ENCODE measurements at places on chromosomes 7 and 10.

DNA sequence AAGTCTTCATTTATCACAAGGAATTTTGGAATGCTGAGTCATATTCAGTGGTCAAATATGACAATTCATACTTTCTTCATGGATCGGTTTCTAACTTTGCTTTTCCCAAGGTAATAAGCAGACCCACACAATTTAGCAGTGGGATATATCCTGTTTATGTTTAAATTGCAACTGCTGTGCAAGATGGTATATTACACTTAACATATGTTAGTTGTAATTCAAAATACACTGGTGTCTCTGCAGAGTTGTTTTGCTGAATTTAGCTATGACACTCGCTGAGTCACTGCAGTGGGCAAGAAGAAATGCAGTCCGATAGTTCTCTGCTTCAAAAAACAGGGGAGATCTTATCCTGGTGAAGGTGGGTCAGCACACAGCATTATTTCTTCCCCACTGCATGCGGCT is 194.8 kb upstream of the PTN start:
- DNase-seq = no peak

DNA sequence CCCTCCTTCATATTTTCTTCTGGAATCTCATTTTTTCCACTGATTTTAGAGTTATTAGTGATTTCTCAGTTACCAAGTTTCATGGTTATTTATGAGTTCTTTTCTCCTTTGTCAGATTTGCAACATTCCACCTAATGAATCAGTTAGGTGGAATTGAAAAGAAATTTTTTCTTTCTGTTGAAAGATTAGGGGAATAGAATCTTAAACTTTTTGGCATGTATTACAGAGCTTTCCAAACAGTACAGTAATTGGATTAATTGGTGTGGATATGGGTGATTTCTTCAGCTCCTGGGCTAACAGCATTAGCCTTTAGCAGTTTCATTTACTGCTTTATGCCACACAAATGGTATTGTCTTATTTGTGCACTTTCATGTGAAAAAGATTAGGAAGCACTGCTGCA is 17.0 kb downstream of the STAM start:
- no peak for DNase-seq

DNA sequence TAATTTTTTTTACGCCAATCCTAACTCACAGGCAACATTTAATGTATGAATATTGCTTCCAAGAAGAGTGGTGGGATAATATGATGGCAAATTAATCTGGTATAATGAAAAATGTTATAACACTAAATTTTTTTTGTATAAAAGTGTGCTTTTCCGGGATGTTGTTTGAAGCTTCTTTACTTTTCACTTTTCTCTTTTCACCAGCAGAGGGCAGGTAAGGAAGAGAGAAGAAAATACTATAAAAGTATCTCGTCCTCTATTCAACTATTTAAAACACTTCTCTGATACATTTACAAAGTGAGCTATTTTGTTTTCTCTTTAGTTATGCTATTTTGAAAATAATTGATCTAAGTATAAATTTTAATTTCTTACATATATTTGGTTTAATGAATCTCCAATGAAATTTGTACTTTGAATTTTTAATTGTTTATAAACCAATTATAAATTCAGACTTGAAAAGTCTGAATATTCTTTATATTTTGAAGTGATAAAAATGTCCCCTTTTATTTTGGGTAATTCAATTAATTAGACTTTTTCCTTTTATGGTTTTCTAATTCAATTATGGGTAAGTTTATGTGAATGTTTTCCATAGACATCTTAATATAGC is 20.7 kb upstream of the CFTR start:
- DNase-seq = no peak

DNA sequence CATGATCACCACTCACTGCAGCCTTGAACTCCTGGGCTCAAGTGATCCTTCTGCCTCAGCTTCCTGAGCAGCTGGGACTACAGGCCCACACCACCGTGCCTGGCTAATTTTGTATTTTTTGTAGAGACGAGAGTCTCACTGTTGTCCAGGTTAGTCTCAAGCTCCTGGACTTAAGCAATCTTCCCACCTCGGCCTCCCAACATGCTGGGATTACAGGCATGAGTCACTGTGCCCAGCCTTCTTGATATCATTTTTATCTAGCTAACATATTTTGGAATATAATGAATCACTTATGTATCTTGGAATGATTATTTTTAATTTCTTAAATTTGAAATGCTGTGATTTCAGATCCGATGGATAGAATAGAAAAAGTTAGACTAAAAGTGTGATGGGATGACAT is 18.4 kb downstream of the ARL4A start:
- DNase-seq = no peak

DNA sequence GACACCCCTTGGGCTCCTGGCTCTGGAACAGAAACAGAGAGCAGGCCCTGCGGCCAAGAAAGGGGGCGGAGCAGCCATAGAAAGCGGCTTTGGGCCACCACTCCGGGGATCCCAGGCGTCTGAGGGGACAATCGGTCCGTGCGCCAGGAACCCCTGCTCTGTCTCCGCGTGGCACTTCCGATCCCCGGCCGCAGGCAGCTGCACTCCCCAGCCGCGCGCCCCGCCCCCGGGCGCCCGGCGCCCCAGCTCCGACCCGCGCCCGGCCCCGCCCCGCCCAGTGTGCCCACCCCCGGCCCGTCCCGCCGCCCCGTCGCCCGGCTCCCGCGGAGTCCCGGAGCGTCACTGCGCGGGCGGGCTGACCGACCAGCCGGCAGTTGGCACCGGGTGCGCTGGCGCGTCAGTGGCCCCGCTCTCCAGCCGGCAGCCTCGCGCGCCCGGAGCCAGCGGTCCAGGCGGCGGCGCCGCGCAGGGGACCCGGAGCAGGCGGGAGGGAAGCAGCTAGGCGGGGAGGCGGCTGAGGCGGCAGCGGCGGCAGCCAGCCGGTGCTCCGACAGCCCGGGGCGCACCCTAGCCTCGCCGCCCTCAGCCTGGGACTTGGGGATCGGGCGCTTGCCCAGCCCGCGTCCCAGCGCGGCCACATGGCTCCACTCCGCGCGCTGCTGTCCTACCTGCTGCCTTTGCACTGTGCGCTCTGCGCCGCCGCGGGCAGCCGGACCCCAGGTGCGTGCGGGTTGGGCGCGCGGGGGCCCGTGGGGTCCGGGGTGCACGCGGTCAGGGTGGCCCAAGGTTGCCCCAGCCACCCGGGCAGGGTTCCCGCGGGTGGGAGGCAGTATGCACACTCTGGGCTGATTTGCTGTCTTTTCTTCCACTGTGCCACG is at the start of gene ADAMTS14:
Gene ADAMTS14, plus strand, starts transcription at position 342 of the 878 bp plus-strand sequence. Its CDS starts 297 bp downstream, at position 639.
- peak; percentile 54 for DNase-seq

- no peak for DNase-seq
Measured at GRCh38 chr10:7811000-7811399, 7.3 kb upstream of the TAF3 start.

DNA sequence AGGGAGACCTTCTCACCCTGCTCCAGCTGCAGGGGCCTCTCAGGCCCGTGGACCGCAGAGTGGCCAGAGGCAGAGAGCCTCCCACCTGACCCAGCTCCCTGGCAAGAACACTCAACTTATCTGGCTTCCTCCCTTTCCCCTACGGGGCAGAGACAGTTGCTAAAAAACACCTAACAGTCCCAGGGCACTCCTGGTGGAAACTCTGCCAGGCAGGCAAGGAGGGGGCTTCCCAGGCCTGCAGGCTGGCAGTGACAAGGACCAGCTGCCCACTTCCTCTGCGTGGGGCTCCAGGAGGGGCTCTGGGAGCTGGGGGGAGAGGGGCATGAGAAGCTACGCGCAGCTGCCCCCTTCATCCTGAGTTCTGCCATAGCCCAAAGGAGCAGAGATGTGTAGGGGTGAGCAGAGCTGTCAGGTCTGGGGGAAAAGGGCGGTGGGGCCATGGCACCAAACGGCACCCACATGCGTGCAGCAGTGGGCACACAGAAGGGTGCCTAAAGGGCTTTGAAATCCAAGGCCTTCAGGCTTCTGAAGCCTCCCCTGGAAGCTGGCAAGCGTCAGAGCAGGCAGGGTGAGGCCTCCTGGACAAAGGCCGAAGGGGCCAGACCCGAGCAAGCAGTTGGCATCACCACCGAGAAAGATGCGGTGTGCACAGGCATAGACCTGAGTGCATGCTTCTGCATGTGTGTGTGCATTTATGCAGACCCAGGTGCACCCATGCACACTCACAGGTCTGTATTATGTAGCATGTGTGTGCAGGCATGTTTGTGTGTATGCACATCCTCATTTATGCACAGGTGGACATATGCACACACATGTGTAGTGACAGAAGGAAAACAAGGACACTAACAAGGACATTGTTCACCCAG is 14.4 kb downstream of the SPOCK2 start:
- no peak for DNase-seq

DNA sequence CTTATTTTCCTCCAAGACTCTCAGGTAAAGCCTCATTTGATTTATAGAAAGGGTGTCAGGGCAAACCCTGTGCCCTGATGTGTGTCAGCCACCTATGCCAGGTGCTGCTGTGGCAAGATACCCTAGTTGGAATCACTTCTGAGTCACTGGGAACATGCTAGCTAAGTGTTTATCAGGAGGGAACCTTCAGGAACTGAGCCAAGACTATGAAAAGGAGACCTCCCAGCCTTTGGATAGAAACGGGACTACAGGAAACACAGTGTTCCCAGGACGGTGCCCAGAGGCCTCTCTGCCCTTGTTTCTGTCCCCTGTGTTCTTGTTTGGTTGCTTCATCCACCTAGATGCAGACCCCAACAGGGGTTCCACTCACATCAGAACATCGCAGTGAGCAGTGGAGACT is 28.5 kb downstream of the CNNM1 start:
- DNase-seq = no peak

DNA sequence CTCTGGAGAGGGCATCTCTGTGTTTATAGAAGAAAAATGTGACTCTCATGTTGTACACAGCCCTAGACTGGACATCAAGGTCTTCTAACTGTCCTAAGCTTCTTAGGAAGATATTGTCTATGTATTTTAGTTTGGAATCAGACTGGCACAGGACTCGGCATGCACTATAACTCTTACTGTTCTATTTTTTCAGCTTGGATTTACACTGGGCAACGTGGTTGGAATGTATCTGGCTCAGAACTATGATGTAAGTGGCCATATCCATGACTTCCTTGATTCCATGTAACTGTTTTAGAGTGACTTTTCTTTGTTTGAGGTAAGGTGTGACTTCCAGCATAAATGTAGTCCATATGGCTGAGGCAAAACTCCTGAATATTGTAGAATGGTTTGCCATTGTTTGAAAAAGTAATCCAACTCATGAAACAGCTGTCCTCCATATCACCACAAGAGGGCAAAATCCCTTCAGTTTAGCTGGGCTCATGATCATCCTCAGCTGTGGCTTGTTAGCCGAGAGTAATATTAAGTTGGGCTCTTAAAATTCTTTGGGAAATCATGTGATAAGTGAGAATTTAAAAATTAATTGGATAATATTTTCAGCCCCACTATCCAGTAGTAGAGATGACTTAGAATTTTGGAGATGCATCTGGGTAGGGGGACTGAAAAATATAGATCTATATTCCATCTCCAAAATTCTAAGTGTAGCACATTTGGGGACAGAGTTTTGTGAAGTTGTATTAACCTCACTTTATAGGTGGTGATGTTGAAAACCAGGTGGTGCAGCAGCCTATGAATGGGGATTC is 10.4 kb downstream of the STMP1 start:
- DNase-seq = peak; percentile 81

DNA sequence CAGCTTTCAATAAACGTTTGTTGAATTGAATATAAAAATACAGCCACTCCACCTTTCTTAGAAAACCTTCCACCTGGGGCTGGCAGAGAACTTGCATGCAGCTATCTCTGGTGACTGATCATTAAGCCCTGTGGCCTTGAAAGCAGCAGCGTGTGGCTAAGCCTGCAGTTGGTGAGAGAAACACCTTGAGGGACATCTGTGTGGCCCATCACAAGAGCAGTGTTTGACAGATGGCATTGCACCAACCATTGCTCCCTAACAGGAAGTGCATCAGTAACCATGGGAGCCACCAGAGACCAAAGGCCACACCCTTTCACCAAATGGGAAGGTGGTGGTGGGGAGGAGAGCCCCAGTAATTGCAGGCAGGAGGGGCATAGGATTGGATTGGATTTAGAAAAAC is 22.4 kb downstream of the RHOBTB1 start:
- DNase-seq = no peak

GRCh38 chr10:116765648-116766081 is 23.3 kb upstream of the HSPA12A start:
- DNase-seq = peak; percentile 73

DNA sequence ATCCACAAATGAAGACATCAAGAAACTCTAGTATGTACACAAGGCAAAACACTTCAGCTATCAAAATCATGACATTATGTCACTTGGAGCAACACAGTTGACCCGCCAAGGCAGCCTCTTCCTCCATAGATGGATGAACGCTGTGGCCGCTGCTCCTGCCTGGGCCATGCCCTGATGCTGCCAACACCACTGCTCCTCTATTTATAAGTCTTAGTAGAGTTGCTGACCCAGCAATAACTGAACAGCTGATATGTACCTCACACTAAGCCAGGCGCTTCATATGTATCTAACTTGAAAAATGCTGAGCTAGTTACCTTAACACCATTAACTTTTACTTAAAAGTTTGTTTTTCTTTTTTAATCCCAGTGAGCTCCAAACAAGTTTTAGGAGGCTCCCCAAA is 131.9 kb downstream of the LYZL1 start:
- no peak for DNase-seq

DNA sequence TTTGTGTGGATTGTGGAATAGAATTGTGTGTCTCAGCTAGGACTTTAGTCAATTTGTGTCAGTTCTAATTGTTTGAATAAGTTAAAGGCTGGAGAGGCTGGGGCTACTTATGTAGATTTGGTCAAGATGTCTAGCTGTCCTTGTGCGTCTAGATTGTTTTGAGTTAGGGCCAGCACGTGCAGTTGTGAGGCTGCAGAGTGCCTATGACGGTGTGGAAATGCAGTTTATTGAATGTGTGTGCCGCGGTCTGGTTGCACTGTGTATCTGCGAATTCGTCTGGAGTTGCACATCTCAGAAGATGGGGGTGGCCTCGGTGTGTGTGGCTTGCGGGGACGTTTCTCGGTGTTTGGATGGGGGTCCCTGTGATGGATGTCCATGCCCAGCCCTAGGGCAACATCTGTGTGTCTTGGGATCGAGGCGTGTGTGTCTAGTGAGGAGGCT is 10.2 kb downstream of the EMX2 start:
- DNase-seq = no peak
